Hematopoietic multipotent progenitor cell (in vitro differentiated cells): ENCODE measurements at places on chromosomes 2 and 18.

DNA sequence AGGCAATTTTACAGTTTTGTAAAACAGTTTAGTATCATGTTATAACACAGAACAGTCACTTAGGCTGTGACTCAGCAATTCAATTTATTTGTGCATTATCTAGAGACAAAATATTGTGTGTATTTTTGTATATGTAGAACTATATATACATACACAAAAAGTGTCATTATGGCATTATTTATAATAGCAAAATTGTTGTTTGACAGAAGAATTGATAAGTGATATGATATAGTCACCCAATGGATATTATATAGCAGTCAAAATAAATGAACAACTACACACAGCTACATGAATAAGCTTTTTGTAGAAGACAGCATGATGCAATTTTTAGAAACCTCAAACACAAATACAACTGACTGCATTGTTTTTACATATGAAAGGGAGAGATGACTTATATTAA, 334.0 kb downstream of the TRIB2 start:
- no peak for DNase-seq

DNA sequence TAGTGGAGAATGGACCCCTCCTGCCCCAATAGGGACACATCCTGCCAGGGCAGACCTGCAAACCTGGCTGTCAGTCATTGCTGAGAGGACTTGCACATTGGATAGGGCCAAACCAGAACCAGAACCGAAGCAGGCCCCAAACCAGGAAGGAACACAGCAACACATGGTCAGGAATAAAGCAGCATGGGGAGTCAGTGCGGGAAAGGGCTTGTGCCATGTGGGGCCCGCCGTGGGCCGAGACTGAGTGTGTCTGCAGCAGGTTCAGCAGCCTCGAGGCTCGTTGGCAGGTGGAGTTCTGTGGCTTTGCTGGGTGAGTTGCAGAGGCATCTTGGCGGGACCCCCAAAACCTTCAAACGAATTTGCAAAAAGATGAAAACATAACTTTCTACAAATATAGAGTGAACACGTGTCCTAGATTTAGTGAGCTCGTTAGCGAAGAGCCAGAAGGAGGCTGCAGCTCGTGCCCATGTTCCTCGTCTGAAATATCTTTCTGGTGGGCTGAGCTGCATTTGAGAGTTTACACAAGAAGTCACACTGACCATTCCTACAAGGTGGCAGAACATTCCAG, 44.9 kb upstream of the LDLRAD4 start:
- no peak for DNase-seq

GRCh38 chr18:31146809-31147208, 15.8 kb downstream of the DSC1 start:
- DNase-seq: no peak

GRCh38 chr2:197205585-197206215, 104.9 kb downstream of the ANKRD44 start:
- DNase-seq: no peak

GRCh38 chr18:22398464-22398863, 19.3 kb downstream of the CTAGE1 start:
- DNase-seq: no peak

- no peak for DNase-seq
Observed at GRCh38 chr2:143824791-143825190, 695.1 kb downstream of the ZEB2 start.

DNA sequence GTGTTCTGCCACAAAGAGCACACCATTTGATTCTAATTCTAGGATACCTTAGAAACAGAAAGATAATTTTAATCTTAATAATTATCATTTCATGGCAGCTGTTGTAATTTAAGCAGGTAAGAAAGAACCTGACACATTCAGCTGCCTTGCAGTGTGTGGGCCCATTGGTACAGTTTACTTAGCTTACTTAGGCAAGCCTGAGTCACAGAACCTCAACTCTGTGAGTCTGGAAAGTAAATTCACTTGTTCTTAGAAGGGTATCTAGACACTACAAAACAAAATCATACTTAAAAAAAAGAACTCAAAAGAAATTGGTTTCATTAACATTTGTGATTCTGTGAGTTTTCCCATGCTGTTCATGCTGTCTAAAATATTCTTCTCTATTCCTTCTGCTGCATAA, 956.3 kb upstream of the SLC39A10 start:
- no peak for DNase-seq
